ENCODE measurements at places on chromosomes 16 and 17.

DNA sequence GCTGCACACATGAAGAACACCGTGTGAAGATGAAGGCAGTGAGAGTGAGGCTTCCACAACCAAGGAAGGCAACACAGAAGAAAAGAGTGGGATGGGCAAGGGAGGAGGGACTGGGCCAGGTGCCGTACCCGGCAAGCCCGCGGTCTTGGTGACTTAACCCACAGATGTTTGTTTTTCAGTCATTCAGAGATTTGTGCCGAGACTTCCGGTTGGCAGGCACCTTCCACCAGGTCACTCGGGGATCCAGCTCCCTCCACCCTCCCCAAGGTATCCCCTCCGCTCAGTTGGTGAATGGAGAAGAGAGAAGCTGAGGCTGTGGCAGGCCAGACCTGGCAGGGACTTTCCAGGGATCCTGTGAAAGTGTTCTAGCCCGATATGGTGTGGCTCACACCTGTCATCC is 4.9 kb upstream of the KREMEN2 start:
- DNase-seq = no peak

DNA sequence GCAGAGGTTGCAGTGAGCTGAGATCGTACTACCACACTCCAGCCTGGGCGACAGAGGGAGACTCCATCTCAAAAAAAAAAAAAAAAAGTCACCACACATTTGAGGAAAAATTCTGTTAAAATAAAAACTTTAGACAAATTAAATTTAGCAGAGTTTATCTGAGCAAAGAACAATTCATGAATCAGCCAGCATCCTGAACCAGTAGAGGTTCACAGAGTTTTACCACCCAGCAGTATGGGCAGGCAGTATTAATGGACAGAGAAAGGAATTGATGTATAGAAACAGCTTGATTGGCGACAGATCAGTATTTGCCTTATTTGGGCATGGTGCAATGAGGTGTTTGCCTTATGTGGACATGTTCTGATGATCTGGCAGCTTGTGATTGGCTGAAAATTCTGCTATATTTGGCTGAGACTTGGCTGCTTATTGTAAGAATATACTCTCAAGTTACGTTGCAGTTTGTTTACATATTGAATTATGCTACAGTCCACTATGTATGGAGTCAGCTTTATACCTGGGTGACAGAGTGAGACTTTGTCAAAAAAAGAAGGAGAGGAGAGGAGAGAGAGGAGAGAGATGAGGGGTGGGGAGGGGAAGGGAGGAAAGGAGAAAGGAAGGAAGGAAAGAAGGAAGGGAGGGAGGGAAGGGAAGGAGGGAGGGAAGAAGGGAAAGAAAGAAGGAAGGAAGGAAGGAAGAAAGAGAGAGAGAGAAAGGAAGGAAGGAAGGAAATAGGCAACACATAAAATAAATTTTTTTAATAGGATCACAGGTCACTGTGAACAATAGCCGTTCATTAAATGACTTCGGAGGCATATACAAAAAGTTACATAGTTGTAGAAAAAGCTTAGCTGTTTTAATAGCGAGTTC is 14.6 kb downstream of the ABCC3 start:
- DNase-seq = no peak

DNA sequence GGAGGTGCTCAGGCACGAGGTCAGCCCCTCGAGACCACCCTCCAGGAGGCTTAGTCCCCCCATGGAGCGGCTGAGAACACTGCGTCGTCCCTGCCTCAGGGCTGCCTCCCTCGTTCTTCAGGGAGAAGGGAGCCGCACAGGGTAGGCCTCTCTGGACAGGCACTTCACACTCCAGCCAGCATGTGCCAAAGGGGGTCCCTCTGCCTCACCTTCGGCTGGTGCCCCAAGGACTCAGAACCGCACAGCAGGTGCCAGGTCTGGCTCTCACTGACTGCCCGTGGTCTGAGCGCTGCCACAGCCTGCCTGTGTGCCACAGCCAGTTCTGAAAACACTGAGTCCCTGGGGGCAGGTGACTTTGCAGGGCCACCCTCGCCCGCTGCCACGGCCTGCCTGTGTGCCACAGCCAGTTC is 7.1 kb downstream of the P2RX5 start:
- no peak for DNase-seq

DNA sequence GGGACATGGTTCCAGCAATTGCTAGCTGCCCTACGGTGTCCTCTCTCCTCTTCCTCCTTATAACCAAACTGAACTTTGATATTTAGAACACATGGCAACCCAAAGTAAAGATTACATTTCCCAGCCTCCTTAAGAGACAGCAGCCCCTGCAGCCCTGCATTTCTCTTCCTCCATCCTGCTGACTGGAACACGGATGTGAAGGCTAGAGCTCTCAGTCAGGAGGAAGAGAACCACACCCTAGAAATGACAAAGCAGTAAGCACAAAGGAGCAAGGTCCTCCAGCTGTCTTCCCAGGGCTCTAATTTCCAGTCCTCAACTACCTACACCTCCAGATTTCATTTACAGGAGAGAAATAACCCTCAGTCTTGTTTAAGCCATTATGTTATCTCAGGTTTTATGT is 10.9 kb downstream of the DYNC1LI2 start:
- no peak for DNase-seq

DNA sequence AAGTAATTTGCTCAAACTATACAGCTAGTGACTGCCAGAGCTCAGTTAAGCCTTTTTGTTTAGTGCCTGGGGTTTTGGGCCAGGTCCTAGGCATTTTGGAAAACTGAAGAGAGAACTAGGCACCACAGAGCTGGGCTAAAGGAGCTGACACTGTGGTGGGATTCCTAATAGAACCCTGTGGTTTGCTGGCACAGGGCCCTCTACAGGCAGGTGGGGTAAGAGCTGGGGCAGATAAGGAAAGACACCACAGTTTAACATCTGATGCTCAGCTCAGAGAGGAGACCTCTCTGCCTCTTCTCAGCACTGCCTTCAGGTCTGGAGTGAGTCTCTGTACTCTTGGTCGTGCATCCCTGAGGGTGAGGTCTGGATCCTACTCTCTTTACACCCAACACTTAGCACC is 121.2 kb downstream of the SNX11 start:
- DNase-seq = no peak

DNA sequence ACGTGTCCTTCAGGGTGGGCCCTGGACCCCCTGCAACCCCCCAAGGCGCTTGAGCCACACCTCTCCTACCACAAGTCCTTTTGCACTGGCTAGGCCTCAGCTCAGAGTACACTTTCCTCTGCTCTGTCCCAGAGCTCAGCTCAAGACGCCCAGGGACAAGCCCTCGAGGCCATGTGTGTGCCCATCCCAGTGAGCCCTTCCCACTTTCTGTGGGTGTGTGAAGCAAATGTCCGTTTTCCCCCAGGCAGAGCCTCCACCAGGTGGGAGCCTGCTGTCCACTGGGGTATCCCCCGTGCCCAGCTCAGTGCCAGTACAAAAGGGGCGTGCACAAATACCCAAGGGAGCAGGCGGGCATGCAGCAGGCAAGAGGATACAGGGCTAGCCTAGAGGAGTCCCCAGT is 18.4 kb downstream of the KIFC3 start:
- DNase-seq = no peak

Data from T-helper 9 cell (primary cell).